NCI-H1048 (cell line): ENCODE measurements at places on chromosomes 2 and 18.

DNA sequence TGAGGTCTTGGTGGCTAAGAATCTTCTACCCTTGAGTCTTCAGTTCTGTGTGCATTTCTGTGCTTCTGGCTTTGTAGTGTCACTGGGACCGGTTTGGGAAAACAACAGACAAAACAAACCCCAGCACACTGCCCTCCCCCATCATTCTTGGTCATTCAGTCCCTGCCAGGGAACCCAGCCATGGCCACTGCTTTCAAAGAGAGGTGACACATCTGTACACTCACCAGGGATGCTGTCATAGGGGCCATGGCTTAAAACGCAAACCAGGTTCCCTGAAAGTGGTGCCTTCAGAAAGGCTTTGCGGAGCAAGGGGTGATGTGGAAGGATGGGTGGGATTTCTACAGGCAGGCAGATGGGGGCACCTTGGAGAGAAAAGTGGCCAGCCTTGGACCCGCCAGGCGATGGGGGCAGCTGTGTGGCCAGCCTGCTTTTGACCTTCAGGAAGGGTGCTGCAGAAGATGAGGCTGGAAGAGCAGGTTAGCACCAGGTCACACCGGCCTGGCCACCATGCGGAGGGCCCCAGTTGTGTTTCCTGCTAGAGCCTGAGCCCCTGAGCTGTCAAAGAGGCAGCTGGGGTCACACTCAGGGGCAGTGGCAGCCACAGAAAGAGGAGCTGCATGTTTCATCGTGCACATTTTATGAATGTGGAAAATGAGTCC is 101.3 kb downstream of the INHBB start:
- no peak for DNase-seq

DNA sequence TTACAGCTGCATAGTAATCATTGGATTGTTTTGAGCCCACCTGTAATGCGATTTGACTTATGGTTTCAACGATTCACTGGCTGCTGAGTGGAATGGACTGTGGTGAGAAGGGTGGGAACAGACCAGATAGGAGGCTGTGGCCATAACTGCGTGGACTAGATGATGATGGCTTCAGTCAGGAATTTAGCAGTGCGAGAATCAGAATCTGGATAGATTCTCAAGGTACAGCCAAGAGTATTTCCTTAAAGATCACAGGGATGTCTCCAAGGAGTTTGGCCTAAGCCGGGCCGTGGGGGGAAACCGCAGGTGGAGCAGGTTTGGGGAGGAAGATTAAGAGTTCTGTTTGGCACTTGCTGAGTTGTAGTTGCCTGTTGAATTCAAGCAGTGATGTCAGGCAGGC is 44.0 kb upstream of the CHMP1B start:
- no peak for DNase-seq

DNA sequence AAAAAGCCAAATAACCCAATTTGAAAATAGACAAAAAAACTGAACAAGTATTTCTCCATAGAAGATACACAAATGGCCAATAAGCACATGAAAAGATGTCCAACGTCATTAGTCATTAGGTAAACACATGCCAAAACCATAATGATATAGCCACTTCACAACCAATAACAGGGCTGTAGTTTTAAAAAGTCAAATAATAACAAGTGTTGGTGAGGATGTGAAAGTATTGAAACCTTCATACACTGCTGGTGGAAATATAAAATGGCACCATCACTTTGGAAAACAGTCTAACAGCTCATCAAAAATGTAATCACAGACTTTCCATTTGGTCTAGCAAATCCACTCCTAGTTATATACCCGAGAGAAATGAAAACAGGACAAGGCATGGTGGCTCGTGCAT is 144.2 kb upstream of the CYP1B1 start:
- DNase-seq: no peak

DNA sequence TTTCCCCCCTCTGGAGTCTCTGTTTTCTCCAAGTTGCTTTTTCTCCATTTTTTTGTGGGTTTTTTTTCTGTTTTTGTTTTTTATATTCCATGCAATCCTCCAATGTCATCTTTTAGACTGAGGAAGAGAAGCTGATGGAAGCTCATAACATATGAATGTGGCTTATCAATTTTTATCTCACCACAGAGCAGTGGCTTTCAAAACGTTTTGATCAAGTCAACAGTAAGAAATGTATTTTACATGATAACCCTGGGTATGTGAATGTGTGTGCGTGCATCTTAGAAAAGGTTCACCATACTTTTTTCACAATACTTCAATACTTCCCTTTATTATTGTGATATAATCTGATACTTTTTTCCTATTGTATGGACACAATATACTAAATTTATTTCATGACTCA is 64.6 kb upstream of the CDCA7 start:
- DNase-seq: no peak

DNA sequence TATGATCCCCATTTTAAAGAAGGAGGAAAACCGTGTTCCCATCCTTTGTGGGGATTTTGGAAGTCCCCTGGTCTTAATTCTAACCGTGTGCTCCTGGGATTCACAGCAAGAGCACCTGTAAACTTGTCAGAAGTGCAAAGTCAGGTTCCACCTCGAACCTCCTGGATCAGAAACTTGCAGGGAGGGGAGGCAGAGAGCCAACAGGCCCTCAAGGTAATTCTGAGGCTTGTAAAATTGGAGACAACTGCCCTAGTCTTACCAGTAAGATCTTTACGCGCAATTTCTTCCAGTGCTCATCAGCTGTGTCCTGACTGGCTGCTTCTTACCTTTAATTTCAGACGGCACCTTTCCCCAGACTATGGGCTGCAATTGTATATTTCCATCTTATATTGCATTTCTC is 113.3 kb upstream of the SEC11C start:
- no peak for DNase-seq

- no peak for DNase-seq
These were observed 126.4 kb downstream of the RHBDD1 start for GRCh38 chr2:226962176-226962773.

- DNase-seq: no peak
These were observed 120.1 kb upstream of the CCDC195 start for GRCh38 chr2:224836263-224836662.

GRCh38 chr18:74825460-74825859 is 227.8 kb downstream of the ZNF407 start:
- DNase-seq: no peak

DNA sequence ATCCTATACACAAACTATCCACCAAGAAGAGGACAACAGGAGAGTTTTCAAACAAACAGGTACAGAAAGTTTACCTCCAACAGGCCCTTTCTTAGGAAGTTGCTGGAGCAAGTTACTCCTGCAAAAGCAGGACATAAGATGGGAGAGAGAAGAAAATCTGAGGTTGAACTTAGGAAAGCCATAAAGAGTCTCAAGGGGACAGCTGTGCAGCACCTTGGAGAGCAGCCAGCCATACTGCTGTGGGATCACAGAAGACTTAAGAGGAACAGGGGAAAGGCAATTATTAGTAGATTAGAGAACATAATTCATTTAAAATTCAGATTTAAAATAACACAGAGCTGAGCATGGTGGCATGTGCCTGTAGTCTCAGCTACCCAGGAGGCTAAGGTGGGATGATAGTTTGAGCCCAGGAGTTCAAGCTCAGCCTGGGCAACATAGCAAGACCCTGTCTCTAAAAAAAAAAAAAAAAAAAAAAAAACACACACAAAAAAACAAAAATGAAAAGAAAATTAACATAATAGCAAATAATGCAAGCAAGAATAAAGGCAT is 148.1 kb upstream of the SIX3 start:
- no peak for DNase-seq

GRCh38 chr18:76991021-76991688 is 141.4 kb downstream of the MBP start:
- DNase-seq: no peak

DNA sequence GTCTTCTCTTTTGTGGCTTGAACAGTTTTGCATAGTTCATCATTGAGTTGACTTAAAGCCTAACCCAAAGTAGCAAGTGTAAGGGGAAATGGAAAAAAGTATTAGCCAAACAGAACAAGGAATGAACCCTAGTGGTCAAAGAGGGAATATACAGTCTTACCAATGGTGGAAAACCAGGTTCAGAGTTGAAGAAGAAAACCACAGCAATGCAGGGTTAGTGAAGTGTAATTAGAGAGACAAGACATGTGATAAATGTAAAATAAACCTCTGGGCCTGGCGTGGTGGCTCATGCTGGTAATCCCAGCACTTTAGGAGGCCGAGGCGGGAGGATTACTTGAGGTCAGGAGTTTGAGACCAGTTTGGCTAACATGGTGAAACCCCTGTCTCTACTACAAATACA is 2.4 kb downstream of the TTN start:
- DNase-seq: no peak

DNA sequence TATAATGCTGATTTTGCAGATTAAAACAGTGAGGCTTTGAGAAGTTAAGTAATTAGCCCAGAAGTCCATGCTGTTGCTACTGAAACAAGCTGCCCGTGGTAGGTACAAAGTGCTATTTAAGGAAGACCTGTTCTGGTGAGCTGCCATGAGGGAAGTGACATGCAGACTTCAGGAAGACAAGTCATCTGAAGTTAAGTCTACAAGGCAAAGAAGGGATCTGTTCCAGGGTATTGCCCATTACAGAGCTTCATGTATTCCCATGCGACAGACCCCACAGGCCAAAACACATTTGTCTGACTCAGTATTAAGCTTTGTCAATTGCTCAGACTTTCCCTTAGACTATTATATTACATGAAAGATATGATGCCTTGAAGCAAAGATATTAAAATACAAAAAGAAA is 520.8 kb downstream of the FBXO15 start:
- no peak for DNase-seq

DNA sequence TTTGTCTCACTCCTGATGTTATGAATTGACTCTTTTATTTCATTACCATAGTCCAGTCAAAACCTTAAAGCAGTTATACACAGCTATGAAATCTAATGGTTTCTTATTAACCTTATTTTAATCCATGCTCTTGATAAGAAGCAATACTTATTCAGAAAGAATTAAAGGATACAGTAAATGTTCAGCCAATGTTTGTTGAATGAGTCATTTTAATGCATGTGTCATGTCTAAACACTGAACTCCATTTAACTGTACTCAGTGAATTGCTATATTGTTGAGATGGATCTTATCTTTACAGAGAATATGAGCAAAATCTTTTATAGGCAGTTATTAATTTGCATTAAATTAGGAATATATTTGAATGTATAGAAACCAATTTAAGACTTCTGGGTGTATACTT is 135.1 kb upstream of the TFPI start:
- no peak for DNase-seq

- DNase-seq: no peak
These were observed 227.5 kb downstream of the HDAC4 start for GRCh38 chr2:239173301-239173700.

- DNase-seq: no peak
These were observed 6.2 kb downstream of the ASXL2 start for GRCh38 chr2:25872134-25872533.

DNA sequence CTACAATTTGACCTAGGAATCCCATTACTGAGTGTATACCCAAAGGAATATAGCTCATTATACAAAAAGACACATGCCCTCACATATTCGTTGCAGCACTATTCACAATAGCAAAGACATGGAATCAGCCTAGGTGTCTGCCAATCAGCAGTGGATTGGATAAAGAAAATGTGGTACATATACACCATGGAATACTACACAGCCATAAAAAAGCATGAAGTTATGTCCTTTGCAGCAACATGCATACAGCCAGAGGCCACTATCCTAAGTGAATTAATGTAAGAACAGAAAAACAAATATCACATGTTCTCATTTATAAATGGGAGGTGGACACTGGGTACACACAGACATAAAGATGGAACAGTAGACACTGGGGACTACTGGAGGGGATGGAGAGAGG is 54.0 kb downstream of the GREB1L start:
- no peak for DNase-seq

- no peak for DNase-seq
These were observed 490.6 kb downstream of the IRS1 start for GRCh38 chr2:226308986-226309385.

- DNase-seq: no peak
These were observed 39.4 kb downstream of the SLC8A1 start for GRCh38 chr2:40412456-40412855.

GRCh38 chr2:20577495-20578235 is 73.2 kb downstream of the HS1BP3 start:
- no peak for DNase-seq

DNA sequence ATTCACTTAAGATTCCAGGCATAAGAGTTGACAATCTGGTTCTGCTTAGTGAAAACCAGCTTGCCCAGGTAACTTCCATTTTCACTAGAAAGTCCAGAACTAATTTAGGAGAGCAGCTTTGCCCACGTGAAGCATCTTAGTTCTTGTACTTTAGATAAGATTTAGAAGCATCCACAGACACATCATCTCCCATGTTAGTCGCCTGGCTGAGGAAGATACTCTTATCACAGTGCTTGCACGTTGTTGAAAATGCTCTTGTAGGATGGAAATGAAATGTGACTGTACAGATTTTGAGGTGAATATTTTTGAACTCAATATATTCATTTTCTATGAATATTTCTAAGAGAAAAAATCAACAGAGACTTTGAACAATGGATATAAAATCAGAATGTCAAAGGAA is 159.7 kb downstream of the SOCS6 start:
- DNase-seq: no peak

- DNase-seq: no peak
These were observed 137.4 kb upstream of the RBMS1 start for GRCh38 chr2:160630801-160631590.

- no peak for DNase-seq
These were observed 37.1 kb downstream of the BCL11A start for GRCh38 chr2:60516383-60516811.

- DNase-seq: no peak
These were observed 56.9 kb upstream of the PELI1 start for GRCh38 chr2:64201151-64201550.

- no peak for DNase-seq
These were observed 30.9 kb downstream of the OSBPL6 start for GRCh38 chr2:178225006-178225805.

DNA sequence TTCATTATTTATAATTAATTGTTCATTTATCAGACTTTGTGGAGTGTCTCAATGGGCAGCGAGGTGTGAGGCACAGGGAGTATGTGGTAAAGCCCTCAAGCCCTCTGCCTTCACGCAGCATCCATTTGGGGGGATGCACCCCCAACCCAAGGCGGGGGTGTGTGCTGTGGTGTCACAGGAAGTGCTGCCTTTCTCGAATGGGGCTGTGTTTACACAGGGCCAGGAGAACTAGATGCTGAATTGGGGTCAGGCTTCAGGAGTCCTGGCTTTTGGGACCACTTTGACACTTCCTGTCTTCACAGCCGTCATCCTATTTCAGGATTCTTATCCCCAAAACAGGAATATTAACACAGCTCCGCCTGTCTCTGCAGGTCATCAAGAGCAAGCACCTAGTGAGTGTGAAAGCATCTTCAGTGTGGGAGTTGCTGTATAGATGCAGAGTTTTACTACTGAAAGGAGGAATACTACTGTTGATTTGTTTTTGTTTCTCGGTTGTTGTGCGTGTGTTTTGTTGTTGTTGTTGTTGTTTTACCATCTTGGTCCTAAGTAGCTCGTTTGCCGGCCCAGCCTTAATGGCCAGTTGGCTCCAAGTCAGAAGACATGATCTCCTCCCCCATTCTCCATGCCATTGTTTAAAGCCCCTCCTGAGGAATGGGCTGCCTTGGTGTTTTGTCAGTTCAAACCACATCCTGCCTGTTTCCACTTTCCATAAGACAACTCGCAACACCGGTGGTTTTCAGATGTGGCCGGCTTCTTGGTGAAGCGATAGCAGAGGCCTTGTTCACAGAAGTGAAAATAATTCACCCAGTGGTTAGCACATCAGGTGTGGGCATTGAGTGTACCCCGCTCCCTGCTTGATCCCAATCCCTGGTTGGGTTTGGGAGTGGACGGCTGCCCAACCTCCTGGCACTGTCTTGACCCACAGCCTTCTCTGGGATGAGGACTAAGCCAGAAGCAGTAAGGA is 221.3 kb downstream of the BCL2 start:
- no peak for DNase-seq
